ENCODE measurements at places on chromosomes 6 and 20.

GRCh38 chr6:10407018-10407673 lies 7.7 kb downstream of the TFAP2A start:
- DNase-seq: no peak

DNA sequence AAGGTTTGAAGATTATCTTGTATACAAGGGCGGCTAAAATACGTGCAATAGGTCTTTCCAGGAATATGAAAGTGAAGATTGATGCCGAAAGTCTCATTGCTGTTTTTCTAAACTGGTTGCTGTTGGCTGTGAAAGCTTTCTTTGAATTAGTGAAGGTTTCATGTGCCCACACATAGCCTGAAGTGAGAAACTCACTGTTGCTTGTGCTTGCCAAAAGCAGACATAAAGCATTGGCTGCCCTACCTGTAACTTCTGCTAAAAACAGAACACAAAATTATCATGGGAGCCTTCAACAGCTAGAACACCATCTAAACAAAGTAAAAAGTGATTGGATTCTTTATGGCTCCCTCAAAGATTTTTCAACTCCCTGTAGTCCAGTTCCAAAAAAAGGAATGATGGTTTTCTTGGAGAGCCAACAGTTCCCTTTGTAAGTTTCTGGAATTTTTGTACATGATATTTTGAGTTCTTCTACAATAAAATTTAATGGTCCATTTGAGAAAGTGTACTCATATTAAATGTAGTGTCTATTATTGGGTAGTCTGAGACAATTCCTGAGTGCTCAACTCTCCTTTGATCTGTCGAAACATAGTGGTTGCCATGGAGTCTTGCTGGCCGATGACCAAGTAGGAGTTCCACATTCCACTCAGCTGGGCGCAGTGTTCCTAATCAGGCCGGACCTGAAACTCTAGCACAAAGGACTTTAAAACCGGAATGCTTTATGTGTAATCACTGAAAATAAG lies 68.5 kb downstream of the PLEKHG1 start:
- DNase-seq: no peak

DNA sequence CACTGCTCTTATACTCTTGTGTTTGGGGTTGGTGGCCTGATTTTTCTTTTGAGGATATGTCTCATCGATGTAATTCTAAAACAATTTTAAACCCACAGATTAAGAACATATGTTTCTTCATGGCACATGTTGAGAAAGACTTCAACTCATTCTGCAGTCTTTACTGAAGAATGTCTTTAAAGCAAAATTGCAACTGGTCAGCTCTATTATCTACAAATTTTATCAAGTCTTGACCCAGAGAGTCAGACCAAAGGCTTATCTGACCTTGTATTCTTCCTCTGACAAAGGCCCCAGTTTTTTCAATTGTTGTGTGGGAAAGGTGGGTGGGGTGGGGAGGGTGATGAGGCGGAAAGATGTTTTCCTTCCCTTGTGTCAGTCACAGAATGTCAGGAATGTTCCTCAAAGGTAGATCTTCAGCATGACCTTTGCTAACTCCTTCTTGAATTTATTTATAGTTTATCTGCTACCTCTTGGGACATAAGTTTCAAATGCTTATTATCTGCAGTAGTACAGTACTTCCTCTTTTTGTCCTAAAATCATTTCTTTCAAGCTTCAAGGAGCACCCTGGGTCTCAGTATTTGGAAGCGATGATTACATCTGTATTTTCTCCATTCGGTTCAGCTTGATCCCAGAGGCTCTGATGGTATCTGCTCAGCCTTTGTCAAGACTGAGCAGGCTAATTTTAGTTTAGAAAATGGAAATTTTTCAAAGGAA lies 63.2 kb upstream of the TIAM2 start:
- peak; percentile 60 for DNase-seq

DNA sequence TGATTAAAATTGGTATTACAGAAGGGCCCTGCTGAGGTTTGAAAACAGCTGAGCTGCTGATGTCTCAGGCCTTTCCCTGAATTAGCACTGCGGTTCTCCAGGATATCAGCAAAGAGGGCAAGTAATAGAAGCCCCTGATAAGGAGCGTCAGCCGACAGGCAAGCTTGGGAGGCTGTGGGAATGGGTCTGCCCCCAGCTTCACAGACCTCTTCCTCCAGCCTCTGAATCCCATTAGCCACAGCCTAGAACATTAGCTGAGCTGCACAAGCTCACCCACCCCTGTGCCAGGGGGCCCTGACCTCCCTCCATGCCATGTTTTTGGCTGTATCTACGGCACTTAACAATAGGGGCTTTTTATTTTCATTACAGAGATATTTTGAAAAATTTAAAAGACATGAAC lies 59.9 kb downstream of the VAPB start:
- no peak for DNase-seq

- DNase-seq: no peak
These were observed 44.4 kb downstream of the ZMYND8 start for GRCh38 chr20:47311967-47312681.

GRCh38 chr20:63167918-63168520 lies 47.9 kb downstream of the YTHDF1 start:
- peak; percentile 91 for DNase-seq

DNA sequence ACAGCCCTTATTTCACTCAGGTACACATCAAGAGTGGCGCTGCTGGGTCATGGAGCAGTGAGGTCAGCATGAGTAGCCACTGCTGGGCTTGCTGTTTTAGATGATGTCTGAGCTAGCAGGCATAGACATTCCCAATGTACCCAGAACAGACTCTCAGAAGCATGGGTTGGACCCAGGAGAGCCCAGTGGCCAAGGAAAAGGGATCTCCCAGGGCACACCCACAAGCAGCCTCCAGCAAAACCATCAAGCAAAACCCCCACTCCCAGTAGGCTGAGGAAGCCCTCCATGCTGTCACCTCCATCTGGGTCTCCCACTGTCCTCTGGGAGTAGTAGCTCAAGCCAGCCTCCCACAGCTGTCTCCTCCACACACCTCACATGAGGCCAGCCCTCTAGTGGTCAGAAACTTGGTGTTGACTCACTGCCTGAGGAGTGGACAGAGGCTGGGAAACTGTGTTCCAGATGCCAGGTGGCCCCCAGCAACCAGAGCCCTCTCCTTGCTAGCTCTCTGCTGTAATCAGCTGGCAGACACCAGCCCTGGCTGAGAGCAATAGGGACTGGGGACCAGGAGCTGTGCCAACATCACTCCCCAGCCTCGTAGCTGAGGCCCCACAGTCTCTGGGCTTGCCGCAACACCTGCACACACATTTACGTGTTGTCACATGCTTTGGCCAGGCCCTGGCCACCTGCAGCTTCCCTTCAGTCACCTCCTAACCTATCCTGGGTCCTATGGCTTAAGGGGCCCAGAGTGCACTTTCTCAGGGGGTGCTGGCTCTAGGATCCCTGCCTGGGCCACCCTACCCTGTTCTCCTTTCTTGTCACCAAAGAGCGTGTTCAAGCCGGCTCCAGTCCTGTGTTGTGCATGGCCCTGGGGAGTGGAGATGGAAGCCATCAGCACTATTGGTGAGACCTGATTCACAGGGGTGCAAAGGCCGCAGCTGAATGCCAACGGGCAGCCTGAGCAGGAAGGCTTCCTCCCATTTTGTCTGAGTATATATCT lies 1.9 kb upstream of the AP5S1 start:
- DNase-seq: peak; percentile 85

DNA sequence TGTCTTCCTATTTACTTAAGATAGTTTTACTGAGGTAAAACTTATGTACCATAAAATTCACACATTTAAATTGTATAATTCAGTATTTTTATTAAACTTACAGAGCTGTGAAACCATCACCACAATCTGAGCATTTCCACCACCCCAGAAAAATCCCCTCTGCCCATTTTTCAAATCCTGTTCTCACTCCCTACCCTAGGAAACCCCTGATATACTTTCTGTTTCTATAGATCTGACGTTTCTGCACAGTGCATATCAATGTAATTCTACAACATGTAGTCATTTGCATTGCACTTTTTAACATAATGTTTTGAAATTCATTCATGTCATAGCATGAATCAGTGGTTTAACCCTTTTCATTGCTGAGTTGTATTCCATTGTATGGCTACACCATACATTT lies 96.7 kb upstream of the OPRM1 start:
- DNase-seq: no peak

GRCh38 chr6:43966853-43967718 lies 160.2 kb downstream of the MRPL14 start:
- no peak for DNase-seq

GRCh38 chr6:116267836-116268588 lies 11.7 kb downstream of the TSPYL1 start:
- no peak for DNase-seq

GRCh38 chr20:64110411-64111068 lies 3.2 kb upstream of the NPBWR2 start:
- DNase-seq: no peak

DNA sequence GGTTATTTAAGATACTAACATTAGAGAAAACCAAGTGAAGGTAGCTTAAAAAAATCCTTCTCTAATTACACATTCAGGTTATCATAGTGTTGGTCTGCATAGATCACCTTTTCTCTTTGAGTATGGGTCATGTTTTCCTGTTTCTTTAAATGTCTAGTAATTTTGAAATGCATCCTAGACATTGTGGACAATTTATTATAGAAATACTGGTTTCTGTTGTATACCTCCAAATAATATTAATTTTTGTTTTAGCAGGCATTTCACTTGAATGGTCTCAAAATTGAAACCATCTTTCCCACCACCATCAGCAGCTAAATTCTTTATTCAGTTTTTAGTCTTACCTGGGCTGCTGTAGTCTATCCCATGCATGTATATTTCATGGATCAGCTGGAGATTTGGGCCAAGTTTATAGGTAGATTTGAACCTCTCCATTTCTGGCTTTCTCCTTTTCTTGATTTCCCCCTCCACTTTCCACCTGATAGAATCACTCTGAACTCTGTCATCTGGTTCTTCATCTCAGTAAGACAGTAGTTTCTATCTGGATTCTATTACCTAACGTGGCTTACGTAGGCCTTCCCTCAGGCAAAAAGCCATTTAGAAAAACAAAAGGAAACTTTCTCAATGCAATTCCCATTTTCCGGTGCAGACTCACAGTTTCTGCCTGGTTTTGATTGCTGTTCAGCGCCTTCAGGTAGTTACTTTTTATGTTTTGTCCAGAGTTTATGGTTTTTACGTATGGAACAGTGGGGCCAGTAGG lies 52.3 kb downstream of the ZFAND3 start:
- DNase-seq: no peak

DNA sequence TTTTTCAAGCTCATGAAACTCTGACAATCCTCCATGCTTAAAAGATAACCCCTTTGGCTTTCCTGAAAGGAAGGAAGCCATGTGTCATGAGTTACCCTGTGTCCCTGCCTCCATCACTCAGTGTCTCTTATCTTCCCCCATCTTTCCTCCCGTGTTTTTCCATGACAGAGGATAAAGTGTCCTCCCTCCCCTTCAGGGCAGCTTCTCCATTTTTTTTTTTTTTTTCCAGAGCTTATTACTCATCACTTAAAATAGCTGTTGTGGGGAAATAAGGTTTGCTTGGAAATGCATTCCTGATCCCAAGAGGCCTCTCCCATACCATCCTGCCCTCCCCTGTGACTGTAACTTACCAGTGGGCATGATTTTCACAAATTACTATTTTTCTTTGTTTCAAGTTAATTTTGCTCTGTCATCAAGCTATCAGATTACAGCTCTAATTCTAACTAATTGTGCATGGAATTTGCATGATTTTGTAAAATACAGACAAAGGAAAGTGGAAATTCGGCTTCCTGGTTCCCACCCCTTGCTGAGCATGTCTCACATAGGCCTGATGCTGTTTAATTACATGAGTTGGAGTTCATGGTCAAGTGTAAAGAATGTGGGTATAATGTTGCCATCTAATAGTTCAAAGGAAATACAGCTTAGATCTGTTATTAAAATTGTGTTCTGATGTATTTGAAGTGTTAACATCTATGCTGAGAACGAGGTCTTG lies 614.5 kb upstream of the FLRT3 start:
- DNase-seq: no peak

DNA sequence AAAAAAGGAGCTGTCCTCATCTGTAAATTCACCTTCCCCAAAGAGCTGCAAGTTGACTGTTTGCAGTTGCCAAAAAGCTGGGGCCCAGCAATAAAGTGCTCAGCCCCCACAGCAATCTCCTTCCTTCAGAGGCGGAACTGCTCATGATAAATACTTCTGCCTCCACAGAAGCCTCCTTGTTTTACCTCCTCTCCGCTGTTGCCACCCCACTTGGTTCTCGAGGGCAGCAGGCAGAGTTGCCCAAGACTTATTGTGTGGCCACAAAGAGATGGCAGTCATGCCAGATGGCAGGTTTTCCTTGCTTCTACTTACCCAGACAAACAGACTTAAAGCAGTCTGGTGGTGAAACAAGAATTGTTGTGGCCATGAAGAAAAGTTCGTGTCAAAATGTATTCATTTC lies 66.3 kb downstream of the SLX4IP start:
- DNase-seq: no peak

DNA sequence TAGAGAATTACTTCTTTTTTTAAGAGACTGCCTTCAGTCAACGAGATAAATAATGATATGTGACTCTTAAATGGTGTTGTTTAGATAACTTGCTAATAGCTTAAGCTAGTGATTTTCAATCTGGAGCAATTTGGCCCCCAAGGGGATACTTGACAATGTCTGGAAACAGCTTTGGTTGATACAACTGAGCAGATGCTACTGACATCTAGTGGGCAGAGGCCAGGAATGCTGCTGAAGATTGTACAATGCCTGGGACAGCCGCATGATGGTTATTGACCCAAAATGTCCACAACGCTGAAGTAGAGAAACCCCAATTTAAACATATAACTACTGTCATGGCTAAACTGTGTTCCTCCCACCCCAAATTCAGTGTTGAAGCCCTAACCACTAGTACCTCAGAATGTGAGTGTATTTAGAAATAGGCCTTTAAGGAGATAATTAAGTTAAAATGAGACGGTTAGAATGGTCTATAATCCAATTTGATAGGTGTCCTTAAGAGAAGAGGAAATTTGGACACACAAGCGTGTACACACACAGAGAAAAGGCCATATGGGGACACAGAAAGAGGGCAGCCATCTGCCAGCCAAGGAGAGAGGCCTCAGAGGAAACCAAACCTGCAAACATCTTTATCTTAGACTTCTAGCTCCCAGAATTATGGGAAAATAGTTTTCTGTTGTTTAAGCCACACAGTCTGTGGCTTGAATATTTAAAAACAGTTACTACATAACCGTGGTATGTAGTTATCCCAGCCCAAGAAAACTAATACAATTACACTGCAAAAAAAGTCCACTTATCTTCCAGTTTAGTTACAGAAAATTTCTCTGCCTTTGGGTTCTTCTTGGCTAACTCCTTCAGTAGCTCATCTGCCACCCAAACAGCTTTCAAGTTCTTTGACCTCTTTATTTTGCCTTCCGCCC lies 22.2 kb downstream of the RWDD2A start:
- DNase-seq: no peak

GRCh38 chr20:20864351-20865096 lies 152.1 kb upstream of the RALGAPA2 start:
- DNase-seq: peak; percentile 68

- no peak for DNase-seq
These were observed 107.8 kb upstream of the CITED2 start for GRCh38 chr6:139482287-139482686.
